GF-D8 (cell line): ENCODE measurements at places on chromosomes 11 and 22.

GRCh38 chr11:26198532-26199096, 133.3 kb upstream of the ANO3 start:
- no peak for DNase-seq

DNA sequence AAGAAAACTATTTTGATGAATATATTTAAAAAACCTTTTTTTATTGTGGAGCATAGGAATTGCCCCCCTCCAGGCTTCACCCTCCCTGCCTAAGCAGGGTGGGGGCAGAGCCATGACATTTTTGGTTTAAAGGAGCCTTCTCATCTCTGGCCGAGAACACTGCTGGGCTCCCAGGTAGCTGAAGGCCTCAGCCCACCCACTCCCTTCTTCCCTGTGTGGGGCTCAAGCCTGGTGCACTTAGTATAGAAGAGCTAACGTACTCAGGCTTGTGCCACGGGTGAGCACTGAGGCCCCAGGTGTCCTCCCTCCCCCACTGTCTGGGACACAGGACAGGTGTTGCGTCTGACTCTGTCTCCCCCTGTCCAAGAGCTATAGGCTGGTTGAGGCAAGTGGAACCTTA, 2.2 kb upstream of the IL18BP start:
- DNase-seq: no peak

GRCh38 chr11:134731213-134731961, 319.3 kb upstream of the B3GAT1 start:
- DNase-seq: no peak

DNA sequence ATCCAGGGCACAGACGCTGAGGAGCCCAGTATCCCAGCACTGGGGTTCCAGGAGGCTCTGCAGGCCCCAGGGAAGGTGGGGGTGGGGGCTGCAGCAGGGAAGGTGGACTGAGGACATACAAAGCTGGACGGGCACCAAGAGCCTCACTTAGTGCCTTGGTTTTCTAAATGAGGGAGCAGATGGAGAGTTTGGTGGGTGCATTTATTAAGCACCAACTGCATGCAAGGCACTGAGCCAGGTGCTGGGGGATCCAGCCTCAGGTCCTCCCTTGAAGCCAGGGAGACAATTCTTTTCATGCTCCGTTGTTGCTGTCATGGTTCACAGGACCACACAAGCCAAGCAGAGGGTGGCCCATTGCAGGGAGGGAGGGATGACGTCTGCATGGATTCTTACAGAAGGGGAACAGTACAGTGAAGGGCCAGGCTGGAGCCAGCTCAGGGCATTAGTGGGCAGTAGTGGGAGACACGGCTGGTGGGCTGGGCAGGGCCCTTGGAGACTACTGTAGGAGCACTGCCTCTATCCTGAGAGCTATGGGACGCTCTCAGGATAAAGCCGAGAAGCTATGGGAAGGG, 65.0 kb downstream of the MACROD1 start:
- no peak for DNase-seq

DNA sequence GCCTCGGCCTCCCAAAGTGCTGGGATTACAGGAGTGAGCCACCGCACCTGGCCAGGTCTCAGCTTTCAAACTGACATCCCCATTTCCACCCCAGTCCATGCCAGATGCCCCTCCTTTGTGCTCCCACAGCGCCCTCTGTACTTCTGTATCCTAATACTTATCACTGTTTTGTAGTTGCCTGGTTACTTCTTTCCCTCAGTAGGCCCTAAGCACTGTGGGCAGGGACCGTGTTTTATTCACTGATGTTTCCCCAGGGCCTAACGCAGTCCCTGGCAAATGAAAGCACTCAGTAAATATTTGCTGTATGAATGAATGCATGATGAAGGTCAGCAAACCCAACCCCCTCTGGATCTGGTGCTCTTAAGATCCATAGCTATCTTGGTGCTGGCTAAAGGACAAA, 2.2 kb upstream of the TRIM3 start:
- DNase-seq: no peak

DNA sequence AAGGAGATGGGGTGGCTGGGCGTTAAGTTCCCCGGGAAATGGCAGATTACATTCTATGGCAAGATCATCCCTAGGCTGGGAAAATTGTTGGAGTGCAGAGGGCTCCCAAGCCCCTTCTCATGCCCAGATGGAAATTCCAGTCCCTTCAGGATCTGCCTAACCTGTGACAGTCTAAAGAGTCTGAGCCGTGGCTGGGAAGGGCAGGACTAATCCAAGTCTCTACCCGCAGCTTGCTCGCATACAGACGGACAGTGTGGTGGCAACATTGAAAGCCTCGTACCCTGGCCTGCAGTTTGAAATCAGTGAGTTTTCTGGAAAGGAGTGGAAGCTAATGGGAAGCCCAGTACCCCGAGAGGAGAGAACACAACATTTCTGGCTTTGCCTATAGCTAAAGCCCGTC, 3.7 kb downstream of the HMBS start:
- no peak for DNase-seq

- DNase-seq: no peak
Measured at GRCh38 chr11:35236667-35237003, 97.7 kb downstream of the CD44 start.

DNA sequence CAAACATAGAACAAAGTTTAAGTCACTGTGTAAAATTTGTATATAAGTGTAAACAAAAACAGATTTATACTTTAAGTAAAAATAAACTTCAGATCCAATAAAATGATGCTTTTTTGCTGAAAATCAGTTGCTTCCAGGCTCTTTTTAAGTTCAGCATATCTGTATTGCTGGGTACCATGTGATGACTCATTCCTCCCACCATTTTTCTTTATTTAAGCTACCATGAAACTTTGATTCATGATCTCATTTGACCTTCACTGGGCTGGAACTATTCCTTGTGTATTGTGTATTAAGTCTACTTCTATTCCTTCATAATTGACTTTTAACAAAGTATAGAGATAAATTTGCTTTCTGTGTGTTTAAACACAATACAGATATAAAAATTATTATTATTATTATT, 46.3 kb upstream of the RRM1 start:
- no peak for DNase-seq

DNA sequence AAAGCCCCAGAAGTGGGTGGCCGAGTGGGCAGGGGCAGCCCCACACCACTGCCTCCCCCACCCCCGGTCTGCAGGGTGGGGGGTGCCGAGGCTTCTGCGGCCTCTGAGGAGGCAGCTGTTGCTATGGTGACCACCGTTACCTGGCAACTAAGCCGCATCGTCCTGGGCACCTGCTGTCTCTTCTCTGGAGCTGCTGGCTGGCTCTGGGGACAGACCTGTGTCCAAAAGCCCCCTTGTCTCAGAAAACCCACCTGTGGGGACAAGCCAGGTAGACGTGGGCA, 79.9 kb upstream of the PRR5 start:
- DNase-seq: no peak

- DNase-seq: no peak
Measured at GRCh38 chr11:69099180-69099579, 50.4 kb downstream of the TPCN2 start.

- DNase-seq: no peak
Measured at GRCh38 chr11:77205467-77206263, 77.6 kb downstream of the MYO7A start.

DNA sequence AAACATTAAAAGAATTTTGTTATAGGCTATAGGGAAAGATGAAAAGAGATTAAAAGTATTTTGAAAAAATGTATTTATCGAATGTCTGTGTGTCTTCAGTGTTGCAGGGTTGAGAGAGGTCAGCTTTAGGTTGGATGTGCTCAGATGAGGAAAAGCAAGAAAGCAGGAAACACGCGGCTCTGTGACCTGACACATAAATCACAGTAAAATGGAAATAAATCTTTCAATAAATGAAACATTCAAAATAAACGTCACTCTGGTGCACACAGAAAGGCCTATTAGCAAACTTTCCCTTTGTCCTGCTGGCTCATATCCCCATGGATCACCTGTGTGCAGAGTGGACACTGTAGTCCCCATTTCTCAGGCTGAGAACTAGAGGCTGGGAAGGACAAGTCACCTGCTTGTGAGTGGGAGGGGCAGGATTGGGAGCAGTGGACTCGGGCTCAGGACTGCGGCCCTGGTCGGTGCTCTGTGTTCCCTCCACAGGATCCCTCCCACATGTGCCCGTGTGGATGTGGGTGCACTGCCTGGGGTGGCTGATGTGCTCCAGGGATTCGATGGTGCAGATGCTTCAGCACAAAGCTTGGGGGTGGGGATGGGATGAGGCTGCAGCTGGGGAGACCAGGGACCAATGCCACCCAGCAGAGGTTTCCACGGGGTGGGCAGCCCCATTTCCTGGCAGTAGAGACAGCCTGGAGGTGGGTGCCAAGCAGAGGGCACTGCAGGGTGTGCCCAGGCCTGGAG, 96.0 kb upstream of the IGLL5 start:
- DNase-seq: no peak

GRCh38 chr11:129590030-129590752, 214.5 kb downstream of the BARX2 start:
- no peak for DNase-seq
